ENCODE measurements at places on chromosomes 5 and 9. TPM values are rescaled to one million over a fixed set of nuclear protein-coding genes. Genes with fewer than 3 reads are reported as not detected.
A peak's percentile ranks its signal among the peaks of the same experiment; 100 is the strongest.

OLFM1 gene
- total RNA-seq, result not detected

CRB2 gene
- not detected for total RNA-seq

GRCh38 chr9:113992276-113992951 is 85.7 kb downstream of the AMBP start:
- no peak for DNase-seq

- DNase-seq, result no peak
These were observed 1.7 kb upstream of the ZSWIM6 start for GRCh38 chr5:61330341-61330844.

DNA sequence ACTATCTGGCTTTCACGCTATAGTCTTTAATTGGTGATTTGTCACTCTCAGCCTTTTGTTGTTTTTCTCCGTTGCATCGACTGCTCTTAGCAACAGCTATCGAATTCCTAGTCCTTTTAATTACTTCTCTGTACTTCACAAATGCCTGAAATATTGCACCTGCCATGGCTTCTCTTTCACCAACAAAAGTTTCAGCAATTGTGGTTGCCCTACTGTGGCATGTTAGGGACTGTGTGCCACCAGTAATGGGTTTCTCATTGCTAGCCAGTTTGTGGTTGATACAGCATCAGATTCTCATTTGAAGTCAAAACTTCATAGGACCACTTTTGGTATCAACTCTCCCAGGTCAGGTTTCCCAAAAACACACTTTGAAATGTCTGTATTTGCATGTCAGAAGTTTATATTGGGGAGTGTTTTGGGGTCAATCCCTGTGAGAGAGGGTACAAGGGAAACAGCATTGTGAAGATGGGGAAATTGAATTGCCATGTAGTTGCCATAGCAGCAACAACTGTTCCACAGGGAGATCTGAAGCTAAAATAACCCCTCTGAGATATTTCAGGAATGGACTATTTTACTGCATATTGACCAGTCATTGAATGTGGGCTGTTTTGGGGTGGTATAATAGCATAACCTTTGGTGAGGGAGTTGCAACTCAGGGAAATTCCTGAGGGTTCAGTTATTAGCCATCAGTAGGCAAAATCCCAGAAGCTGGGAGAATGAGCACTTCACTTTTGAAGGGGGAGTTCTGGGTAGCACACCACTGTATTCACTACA is 99.2 kb downstream of the WDR70 start:
- no peak for DNase-seq

VAV2 gene
- total RNA-seq, result 6.4 TPM

C5orf58 gene
- not detected for total RNA-seq

DNAJC18 gene
- total RNA-seq, result 4.2 TPM

DNA sequence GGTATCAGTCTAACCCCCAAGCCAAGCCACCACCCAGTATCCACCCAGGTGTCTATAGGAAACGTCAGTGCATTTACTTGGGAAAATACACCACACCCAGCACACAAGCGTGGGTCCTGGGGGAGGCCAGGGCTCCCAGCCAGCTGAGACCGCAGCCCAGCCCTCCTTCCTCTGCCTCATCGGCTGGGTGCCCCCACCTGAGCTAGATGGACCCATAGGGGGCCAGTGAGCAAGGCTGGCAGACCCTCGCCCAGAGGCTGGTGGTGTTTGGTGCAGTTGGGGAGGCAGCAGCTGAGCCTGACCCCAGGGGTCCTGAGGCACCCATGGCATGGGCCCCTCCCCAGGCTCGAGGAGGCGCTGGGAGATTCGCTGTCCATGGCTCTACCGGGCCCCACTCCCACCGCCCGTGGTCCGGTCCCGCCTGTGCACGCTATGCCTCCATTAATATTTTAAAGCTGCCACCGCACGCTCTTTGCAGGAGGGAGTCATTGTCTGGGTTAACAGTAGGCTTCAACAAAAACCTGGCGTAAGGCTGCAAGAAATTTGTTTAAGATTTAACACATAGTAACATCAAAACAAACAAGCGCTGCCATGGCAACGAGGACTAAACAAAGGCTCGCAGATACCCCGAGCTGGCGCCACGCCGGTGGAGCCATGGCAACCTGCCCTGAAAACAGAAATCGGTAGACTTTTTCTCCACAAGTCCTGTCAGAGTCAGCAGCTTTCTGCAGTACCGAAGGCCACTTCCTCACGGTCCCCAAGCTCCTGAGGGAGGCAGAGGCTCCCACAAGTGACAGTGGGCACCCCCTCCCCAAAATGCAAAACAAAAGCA is 20.6 kb downstream of the TPPP start:
- peak; percentile 33 for DNase-seq

DNA sequence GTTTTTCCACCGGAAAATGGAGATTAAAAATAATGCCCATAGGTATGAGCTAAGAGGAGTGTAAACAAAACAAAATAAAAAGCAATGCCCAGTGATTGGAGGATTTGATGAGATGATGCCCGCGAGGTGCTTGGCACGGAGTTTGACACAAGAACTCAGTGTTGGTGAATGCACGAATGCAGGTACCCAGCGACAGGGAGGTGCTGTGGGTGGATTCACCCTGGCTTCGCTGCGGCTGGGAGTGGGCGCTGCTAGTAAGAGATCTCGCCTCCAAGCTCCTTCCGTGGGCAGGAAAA is 526 bp upstream of the STXBP1 start:
- DNase-seq, result no peak

DNA sequence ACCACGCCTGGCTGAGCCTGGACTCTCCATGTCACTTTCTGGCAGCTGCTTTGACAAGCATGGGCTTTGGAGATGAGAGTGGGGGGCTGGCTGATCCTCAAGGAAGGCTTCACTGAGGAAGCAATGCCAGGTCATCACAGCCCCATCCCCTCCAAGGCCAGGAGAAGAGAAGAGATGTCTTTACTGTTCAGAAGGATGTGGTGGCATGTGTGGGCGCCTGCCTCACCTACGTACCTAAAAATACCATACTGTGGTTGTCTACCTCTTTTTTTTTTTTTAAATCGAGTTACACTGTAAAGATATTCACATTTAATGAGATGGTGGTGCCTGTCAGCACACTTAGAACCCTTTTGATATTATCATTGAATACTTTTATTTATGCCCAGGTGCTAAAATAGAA is 26.4 kb upstream of the CTNNA1 start:
- peak; percentile 38 for DNase-seq

GAPVD1 gene
- total RNA-seq, result 58.7 TPM

DNA sequence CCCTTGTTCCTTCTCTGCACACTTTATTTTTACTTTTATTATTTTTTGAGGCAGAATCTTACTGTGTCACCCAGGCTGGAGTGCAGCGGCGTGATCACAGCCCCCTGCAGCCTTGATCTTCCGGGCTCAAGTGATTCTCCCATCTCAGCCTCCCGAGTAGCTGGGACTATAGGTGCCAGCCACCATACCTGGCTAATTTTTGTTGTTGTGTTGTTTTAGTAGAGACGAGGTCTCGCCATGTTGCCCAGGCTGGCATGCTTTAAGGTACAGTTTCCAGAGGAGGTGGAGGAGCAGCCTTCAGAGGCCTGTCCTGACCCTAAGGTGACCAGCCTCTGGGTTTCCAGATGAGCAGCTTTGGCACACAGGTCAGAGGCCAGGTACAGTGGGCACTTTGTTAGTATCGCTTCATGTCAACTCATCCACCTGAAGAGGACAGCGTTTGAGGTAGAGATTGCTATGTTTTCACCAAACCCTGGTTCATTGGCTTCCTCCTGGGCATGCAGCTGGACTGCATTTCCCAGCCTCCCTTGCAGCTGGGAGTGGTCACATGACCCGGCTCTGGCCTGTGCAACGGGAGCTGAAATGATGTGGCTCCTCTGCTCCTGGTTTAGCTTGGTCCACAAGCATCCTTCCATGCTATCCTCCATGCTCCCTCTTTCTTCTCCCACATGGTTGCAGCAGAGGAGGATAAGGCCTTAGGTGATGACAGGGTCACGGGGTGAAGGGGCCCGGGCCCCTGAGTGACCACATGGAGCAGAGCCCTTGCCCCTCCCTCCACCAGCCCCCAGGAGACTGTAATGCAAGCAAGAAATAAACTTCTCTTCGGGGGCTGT is 139.3 kb upstream of the IER5L start:
- DNase-seq, result peak; percentile 32

- DNase-seq, result no peak
These were observed 159.4 kb downstream of the CD180 start for GRCh38 chr5:67037171-67037570.

DNA sequence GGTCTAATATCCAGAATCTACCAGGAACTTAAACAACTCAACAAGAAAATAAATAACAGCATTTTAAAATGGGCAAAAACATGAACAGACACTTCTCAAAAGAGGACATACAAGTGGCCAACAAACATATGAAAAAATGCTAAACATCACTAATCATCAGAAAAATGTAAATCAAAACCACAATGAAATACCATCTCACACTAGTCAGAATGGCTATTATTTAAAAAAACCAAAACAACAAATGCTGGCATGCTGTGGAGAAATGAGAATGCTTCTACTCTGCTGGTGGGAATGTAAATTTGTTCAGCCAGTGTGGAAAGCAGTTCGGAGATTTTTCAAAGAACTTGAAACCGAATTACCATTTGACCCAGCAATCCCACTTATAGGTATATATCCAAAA is 63.1 kb downstream of the ADAMTS6 start:
- DNase-seq, result no peak

DNA sequence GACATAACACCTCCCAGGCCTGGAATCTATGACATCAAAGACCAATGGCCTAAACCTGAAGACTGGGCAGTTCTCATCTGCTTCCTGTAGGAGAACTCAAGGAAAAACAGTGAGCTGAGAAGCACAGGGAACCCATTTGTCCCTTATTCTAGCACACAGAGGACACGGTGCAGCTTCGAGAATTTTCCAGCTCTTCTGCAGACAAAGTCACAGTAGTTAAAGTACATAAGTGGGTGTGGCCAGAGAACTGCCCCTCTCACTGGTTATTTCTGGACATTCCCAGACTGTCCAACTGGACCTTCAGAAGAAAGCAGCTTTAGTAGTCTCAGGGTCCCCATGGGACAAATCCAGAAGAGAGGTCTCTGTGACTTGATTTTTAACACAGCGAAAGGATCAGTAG is 114.6 kb downstream of the KLHL3 start:
- DNase-seq, result no peak

DNA sequence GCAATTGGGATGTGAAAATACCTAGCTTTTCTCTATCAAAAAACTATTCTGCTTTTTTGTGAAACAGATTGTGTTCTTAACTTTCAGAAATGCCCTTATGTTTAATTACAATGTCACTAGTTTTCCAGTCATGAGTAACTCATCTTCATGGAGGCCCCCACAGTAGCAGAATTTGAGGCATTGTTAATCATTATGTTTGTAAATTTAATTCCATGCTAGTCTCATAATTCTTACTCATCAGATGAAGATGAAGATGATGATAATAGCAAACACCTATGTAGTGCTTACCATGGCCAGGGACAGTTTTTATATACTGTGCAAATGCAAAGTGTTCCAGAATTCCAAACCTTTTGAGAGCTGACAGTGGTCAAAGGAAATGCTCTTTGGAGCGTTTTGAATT is 27.7 kb upstream of the F2R start:
- DNase-seq, result no peak

DNA sequence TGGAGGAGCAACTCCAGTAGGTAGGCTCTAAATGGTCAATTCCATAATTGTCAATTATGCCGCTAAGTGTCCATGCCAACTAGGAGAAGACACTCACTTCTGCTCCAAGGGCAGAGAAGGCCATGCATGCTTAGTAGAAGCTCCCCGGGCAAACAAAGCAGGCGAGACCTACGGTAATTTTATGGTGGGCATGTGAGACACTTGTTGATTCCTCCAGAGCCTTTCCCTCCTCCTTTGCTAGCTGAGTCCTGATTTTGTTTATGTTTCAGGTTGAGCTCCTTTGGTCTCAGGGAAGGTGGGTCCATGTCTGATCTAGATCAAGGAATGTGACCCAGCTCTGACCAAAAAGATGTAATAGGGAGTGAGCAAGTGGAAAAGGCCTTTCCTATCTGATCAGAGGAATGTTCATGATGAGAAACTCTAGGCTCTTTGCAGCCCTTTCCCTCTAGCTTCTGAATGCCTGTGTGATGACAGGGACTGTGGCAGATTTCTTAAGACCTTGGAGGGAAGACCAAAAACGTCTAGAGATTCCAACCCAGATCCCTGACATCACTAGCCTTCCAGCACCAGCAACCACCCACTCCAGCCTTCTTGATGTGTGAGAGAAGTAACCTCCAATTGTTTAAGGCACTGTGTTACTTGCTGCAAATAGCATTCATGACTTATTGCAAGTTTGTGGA is 7.7 kb upstream of the CPEB4 start:
- no peak for DNase-seq

- DNase-seq, result no peak
These were observed 68.0 kb upstream of the MAMDC2 start for GRCh38 chr9:69975681-69976080.

OR1K1 gene
- not detected for total RNA-seq

GRCh38 chr5:65066387-65067146 is 297.8 kb downstream of the CWC27 start:
- no peak for DNase-seq

GRCh38 chr9:70053864-70054263 is 10.2 kb downstream of the MAMDC2 start:
- no peak for DNase-seq
